ENCODE measurements at places on chromosomes 1 and 21. TPM values are rescaled to one million over a fixed set of nuclear protein-coding genes. Genes with fewer than 3 reads are reported as not detected.

The TDRD5 gene
- total RNA-seq, result 2.3 TPM

The HEYL gene
- total RNA-seq, result 4.1 TPM

The TRIM17 gene
- total RNA-seq, result 19.4 TPM

DNA sequence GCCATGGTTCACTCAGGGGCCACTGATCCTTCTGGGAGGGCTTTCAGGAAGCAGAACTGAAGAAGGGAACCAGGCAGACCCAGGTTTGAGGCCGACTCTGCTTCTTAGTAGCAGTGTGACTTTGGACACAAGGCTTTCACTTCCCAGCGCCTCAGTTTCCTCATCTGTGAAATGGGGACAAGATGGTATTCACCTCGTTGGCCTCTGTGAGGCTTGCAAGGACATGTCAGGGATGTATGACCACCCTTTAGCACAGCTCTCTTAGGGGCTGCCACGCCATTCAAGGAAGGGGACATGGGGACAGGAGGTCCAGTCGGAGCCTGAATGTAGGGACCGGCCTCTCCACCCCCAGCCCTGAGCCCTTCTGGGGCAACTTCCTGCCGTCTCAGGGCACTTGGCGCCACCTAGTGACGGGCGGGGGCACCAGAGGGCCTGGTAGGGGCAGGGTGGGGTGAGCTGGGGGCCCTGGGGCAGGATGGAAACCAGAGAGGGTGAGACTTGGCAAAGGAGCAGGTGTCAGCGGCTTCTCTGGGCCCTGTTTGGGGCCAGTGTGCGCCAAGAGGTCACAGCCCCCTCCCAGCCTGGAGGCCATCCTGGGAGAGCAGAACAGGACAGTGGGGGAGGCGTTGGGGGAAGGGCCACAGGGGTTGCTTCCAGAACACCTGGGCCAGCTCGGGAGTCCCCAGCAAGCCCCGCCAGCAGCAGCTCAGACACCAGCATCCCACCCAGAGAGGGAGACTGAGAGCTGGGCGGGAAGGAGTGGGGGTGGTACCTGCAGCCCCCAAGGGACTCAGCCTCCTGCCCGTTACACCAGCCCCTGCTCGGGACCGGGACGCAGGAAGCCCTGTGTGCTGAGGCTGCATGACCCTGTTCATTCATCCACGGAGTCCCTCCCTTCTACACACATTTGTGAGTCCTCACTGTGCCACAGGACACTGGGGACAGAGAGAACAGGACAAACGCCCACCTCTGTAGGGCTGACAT, 102.5 kb upstream of the TARDBP start:
- no peak for DNase-seq

- no peak for DNase-seq
Observed at GRCh38 chr1:84736944-84737343, 46.7 kb upstream of the SSX2IP start.
